ENCODE measurements at places on chromosomes 3 and 15.

- no peak for DNase-seq
Observed at GRCh38 chr15:80996247-80996646, 4.5 kb upstream of the TLNRD1 start.

- DNase-seq: no peak
Observed at GRCh38 chr15:69417581-69417980, 3.4 kb downstream of the KIF23 start.

DNA sequence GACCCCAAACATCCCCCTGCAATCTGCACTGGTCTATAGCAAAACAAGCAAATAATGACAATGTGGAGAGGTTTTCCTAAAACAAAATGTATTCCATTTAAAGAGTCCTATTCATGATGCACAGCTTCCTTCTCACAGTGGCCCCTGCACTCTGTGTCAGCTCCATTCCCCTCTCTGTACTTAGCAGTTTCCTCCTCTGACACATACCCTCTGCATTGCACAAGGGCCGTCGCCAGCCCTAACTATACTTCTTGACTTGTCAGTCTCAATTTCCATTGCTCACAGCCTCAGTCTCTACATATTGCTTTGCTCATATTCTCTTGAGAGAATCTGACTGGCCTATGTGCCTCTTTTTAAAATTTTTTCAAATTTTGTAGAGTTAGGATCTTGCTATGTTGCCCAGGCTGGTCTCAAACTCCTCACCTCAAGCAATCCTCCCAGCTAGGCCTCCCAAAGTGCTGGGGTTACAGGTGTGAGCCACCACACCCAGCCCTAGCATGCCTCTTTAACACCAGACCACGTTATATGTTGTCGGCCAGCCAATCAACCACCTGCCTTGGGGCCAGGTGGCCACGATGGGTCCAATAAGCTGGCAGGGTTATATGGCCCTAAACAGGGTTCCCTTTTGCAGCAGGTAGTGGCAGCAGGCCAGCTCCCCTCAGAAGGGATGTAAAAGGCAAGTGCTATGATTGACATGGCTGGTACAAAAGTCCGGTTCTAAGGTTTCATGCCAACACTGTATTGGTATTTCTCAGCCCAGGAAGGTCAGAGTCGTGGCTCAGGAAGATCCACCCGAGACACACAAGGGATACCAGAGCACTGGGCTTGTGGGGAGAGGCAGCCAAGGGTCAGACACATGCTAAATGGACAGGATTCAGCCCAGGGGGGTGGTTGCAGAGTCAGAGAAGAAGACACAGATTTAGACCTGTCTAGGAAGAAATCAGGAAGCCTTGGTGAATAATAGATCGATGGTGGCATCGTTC lies 59.0 kb upstream of the SMAD3 start:
- no peak for DNase-seq

DNA sequence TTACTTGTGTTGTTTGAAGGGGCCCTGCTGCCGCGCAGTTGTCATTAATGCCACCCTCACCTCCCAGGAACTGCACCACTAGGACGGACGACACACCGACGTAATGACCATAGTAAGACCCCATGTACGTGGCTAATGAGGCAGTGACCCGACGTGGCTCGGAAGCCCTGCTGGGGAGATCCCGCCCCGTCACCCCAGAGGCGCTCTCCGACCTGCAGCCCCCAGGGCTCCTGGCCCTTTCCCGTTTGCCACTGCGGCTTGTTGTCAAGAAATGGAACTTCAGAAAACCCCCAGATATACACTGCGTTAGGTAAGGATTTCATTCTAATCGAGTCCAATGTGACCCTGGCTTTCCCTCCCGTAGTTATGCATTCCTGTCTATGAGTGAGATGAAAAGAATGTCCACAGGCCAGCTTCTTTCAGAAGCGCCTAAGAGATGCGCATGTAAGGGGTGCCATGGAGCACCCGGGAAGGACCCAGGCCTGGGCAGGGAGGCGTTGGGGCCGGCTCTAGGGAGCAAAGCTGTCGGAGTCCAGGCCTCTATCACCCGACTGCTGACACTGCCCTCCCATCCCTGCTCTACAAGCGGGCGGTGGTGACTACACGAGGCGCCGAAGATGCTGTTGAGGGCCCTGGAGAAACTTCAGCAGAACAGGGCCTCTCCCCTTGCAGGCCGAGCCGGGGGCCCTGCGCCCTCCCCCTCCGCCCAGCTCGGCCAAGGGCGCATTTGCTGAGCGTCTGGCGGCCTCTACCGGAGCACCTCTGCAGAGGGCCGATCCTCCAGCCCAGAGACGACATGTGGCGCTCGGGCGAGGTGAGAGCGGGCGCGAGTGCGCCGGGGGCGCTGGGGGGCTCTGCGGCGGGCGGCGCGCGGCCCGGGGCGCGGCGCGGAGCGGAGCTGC lies at the start of gene GABRA5:
GABRA5 (plus strand) TSS at position 765 of the 902 bp plus-strand sequence. CDS start 2,187 bp downstream, outside the sequence.
- no peak for DNase-seq

- no peak for DNase-seq
Observed at GRCh38 chr3:101223016-101223415, 97.4 kb downstream of the IMPG2 start.

- no peak for DNase-seq
Observed at GRCh38 chr3:100403362-100404249, 2.3 kb downstream of the LNP1 start.

DNA sequence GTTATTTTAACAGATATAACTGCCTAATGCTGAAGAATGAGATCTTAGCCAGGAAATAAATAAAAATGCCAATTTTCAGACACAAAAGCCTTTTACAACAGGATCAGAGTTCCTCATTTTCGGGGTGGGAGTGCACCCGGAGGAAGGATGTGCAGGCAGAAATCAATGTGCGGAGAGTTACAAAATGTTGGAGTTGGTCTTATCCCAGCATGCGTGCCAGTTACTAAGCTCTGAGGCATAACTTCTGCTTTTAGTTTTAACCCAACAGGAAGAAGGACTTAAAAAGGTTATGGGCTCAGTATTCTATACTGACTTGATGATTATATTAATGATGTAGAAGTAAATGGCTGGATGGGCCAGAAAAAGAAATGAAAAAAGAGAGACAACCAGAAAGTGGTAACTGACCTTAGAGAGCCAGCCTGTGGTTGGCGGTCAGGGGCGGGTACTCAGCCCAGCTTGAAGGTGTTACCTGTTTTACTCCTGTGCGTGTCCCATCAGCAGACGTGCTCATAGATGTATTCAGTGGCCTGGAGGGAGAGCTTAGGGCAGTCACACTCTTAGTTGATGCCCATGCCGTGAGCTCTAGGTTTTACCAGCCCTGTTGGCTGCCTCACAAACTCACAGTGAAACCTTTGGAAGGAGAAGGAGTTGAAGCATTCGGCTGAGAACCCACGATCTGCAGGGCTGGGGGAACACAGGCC lies 164.7 kb downstream of the SV2B start:
- DNase-seq: no peak

- DNase-seq: no peak
Observed at GRCh38 chr3:171979081-171979480, 60.3 kb upstream of the FNDC3B start.

GRCh38 chr3:107953722-107954121 lies 137.1 kb downstream of the CD47 start:
- no peak for DNase-seq

DNA sequence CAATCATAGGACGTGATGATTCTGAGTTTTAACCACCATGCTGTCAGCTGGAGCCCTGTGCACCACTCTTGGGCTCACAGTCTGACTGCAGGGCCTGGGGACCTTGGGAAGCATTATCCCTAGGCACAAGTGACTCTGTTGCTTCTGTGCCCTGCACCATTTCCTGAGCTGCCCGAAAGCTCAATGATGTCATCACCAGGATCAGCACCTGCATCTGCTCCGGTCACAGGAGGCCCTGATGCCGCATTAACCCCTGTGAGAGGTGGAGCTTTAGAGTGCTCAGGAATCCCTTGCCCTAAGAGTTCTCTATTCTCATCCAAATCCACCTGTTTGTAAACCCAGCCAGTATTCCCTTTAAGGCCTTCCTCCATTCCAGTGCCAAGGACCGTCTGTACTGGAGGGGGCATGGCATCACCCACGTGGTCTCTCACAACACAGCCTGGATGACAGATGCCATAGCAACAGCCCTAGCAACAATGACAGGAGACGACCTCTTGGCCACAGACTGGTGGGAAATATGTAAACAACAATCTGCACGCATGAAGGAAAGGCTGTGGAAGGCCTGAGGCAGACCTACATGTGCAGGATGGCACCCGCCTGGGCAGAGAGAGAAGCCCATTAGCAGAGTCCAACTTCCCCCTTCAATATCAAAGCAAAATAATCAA lies 37.9 kb downstream of the NTRK3 start:
- DNase-seq: no peak

- DNase-seq: no peak
Observed at GRCh38 chr3:180828001-180828720, 84.3 kb upstream of the FXR1 start.

- no peak for DNase-seq
Observed at GRCh38 chr3:38606561-38606960, 42.9 kb downstream of the SCN5A start.

DNA sequence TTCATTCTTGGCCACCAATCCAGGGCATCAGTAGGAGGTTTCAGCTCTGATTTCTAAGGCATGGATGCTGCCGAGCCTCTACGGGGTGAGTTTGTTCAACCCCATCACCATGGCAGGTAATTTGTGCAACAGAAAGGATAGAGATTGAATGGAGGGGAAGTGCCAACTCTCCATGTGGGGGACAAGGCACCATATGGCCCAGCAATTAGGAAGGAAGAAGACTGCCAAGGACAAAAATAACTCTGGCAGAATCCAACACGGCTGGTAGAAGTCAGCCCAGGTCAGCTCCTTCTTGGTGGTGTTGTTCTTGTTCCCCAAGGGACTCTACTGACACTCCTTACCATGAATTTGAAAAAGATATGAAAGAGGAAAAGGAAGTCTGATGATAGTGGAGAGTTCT lies 503.9 kb downstream of the MAGI1 start:
- DNase-seq: no peak

- peak; percentile 76 for DNase-seq
Observed at GRCh38 chr15:70299931-70300869, 202.5 kb upstream of the TLE3 start.

DNA sequence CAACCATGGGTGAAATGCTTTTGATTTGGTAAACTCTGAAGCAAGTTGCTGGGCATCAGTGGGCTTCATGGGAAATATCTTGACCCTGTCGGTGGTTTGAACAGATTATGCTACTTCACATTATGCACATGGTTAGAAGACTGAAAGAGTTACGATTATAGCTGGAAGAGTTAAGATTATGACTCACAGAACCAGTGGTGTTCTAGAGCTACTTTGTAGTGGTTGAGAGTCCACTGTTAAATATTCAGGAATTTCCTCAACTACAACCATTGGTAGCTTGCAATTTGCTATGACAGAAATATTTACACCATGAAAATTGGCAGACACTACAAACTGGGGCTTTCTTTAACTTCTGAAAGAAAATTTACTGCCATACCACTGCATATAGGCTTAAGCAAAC lies 99.3 kb downstream of the GADL1 start:
- DNase-seq: no peak

GRCh38 chr3:32873531-32874130 lies 55.8 kb downstream of the TRIM71 start:
- DNase-seq: no peak

- DNase-seq: peak; percentile 11
Observed at GRCh38 chr3:33115024-33115768, 1.4 kb downstream of the CRTAP start.

DNA sequence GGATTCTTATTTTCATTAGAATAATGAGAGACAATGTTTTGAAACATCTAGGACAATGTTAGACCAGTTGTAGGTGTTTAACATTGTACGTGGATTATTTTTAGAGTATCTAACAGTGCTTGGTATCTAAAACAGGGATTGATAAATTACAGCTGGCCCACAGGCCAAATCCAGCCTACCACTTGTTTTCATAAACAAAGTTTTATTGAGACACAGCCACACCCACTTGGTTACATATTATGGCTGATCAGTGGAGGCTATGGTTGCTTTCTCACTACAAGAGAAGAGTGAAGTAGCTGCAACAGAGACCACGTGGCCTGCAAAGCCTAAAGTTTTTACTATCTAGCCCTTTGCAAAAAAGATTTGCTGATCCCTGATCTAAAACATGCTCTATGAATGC lies 223.1 kb upstream of the CTNNB1 start:
- DNase-seq: no peak

DNA sequence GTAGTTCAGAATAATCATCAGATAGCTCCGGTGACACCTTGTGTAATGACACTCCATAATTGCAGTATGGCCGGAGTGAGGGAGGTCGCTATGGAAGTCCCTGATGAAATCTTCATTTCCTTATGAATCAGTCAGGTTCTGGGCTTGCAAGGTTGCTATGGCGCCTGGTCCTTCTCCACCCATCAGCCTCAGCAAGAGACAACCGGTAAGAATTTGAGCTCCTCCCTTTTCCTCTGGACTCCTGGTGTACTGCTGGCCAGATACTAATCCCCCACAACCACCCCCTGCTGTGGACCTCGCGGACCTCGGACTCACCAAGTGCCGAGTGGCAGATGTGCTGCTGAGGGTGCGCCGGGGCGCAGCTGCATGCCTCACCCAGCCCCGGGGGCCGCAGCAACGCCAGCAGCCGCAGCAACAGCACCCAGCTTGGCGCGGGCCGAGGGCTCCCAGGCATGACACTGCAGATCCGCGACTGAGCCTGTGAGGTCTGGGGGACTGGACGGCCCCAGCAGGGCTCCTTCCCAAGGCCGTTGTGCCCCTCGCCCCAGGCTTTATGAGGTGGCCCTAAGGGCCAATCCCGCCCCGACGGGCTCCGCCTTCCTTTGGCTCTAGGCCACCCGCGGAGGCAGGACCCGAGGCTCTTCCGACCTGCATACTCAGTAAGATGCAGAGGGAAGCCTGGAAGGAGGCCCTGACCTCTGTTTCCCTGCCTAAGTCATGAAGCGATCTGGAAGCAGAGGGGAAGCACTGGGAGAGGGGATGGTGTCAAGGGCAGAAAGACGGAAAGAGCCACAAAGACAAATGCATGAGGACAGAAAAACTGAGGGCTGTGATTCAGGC lies at the start of gene TIMP4:
TIMP4 (minus strand) TSS at position 526 of the 840 bp plus-strand sequence; CDS start at position 454, 72 bp downstream.
- DNase-seq: no peak

DNA sequence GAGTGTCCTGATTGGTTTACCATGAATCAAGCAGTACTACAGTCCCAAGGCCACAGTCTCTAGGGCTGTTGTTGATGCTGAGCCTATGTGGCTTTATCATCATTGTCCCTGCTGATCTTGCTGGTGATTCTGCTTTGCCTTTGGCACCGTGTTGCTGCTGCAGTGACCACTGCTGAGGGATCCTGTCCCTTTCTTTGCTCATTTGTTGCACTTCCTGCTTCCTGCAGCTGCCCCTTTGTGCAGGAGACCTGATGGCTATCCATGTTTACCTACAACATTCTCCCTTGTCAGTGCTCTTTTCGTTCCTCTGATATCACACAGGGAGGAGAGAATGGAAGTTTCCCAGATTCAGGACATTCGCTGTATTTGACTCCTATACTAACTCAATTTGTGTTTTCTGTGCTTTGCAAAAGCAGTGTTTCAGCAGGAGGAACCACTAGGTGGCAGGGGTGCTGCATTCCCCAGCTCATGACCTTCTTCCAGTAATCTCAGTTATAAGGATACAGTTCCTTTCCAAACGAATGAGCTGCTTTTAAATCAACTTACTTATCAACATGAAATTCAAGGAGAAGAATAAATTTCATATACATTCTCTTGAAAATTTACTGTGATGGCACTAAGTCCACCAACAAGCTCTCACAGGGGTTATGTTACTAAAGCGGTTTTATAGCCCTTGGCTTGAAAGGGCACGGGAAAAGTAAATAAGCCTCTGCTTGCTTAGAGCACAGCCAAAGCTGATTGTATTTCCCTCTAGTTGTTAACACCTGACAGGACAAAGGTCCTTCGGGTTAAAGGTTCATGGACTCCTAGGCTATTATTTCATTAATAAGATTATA lies 9.7 kb upstream of the THUMPD3 start:
- DNase-seq: peak; percentile 75

GRCh38 chr15:79903626-79904025 lies 6.8 kb upstream of the MTHFS start:
- no peak for DNase-seq

Measured in CD4-positive, alpha-beta T cell treated with Interleukin-6 for 4 hours (primary cell).